ENCODE measurements at places on chromosomes 12 and 14.

- DNase-seq: peak; percentile 41
Observed at GRCh38 chr14:63770187-63770807, 42.4 kb upstream of the SGPP1 start.

DNA sequence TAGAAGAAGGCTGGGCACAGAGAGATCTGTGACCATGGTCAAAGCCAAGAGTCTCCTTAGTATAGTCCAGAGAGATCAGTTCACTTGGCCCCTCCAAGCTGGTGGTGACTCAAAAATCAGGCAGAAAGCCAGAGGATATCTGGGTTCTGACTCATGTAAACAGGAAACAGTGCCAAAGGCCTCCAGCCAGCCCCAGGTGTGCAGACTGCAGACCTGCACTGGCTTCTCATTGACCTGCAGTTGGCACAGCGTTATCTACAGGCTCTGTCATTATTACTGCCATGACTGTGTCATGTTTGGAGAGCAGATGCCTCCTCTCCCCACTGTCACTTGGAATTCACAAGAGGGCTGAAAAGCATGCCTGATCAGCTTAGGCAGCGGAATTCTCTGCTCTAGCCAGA is 295.7 kb upstream of the PRKD1 start:
- no peak for DNase-seq

GRCh38 chr12:23354800-23355199 is 594.7 kb downstream of the SOX5 start:
- DNase-seq: no peak

- DNase-seq: no peak
Observed at GRCh38 chr14:76154539-76155126, 2.9 kb downstream of the GPATCH2L start.

DNA sequence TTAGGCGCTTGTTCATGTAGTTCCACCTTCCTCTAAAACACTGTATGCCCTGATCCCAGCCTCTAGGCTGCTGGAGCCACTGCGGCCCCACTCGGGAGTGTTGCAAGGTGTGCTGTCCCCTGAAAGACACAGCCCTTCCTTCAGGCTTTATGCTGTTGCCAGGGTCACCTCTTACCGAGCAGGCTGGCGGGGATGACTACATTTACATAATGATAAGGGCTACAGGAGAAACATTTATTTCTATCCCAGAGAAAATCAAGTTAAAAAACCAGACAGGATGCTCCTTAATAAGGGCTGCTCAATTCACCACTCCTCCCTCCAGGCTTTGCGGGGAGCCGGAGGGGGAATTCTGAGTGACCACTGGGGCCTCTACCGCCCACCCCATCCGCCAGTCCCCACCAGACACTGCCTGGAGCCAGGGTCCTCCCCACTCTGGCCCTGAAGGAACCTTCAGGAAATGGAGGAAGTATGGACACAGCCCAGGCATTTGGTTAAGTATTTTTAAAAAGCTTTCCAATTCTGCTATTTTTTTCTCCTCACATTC is 200.6 kb downstream of the TTC7B start:
- DNase-seq: no peak

Data from inflammatory macrophage treated with lipopolysaccharide for 1 hour (primary cell).